Kidney capillary endothelial cell (primary cell): ENCODE measurements at places on chromosomes 6 and 20.
A peak's percentile ranks its signal among the peaks of the same experiment; 100 is the strongest.

- DNase-seq: no peak
These were observed 46.9 kb downstream of the UST start for GRCh38 chr6:148793721-148794120.

DNA sequence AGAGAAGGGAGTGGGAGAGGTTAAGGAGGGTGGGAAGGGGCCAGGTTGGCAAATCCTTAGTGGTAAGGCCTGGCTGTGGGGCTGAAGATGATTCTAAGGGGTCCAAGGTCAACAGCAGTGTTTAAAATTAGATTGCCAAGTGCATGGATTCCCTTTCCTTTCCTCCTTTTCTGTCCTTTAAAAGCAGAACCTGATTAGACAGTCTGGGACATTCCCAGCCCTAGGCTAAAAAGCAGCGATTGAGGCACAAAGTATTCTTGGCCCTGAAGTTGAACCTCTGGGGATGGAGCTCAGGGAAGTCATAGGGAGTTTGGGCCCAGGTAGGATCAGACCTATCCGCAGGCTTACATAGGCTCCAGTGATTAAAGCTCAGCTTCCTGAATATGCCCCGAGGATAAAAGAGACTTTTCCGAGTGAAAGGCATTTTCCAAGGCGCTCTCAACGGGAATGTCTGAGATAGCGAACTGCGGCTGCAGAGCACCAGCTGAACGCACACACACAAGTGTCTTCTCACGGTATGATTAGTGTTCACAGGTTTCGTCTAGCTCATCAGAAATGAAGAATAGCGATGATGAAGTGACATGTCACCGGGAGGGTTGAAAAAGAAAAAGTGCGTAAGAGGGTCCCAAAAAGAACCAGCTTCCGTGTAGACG lies 787 bp upstream of the CARMIL1 start:
- no peak for DNase-seq

GRCh38 chr6:46998436-46999017 lies 43.6 kb downstream of the ADGRF1 start:
- DNase-seq: no peak

GRCh38 chr20:49890471-49891361 lies 24.6 kb downstream of the SPATA2 start:
- no peak for DNase-seq

- DNase-seq: no peak
These were observed 20.5 kb upstream of the SUPT3H start for GRCh38 chr6:45398075-45398813.

GRCh38 chr6:139446768-139447655 lies 72.6 kb upstream of the CITED2 start:
- no peak for DNase-seq

GRCh38 chr6:30113003-30113759 lies at the start of gene TRIM31:
TRIM31 (minus strand) TSS chr6:30113090; CDS start chr6:30112805, 285 bp downstream.
- no peak for DNase-seq

DNA sequence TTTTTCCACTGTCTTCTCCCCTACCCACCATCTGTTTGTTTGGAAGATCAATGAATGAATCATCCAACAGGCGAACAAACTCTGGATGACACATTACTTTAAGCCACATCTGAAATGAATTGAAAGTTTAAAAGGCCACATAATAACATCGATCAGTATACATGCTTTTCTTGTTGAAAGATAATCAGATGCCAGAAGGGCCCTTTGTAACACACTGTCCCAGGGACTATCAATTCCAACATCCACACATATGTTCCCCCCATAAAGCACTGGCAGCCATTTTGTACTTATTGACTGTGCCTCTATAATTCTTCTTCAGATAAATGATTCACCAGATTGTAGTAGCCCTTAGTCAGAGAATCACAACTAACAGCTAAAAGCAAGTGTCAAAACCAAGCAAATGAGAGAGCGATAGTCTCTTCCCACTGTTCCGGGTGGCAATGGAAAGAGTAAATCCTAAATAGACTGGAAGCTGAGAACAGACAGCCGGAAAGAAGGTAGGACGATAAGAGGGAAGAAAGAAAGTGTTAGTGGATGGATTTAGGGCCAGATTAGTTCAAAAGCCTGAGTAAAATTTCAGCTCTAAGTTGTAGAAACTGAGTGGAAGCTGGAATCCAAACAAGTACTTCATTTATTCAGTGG lies 184.9 kb upstream of the TENT5A start:
- DNase-seq: no peak

DNA sequence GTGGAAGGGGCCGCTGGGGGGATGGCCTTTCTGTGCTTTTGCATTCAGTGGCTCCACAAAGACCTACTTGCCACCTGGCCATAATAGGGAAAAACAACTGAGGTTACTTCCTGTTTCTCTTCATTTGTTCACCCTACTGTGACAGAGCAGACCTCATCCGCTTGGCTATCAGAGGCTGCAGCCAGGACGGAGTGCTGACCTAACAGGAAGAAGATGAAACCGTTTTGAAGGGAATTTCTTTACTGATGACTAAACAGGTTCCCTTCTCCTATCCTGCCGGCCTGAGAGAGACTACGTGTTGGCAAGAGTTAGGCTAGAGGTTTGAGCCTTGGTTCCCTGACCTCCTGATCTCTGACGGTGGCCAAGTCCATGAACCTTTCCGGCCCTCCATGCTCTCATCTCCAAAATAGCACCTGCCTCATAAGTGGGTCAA lies 21.3 kb downstream of the PRR18 start:
- peak; percentile 15 for DNase-seq

GRCh38 chr6:33738153-33738552 lies 8.6 kb downstream of the IP6K3 start:
- DNase-seq: no peak

- DNase-seq: no peak
These were observed 142.9 kb downstream of the WDR27 start for GRCh38 chr6:169558774-169559441.

DNA sequence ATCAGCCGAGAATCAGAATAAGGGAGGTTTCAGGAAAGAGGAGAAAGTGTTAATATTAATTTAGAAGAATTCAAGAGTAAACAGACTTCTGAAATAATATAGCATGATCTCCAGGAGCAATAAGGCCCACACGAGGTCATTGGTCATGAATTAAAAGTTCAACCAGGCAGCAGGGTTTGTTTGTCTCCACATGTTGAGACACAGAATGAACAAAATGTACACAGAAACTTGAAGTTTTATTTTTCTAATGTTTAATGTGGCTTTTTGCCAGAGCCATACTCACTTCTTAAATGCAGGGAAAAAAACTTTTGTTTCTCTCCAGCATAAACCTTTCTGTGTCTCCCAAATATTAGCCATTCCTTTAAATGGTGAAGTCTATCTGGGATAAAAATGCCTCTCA lies 504.5 kb downstream of the HDGFL1 start:
- no peak for DNase-seq

DNA sequence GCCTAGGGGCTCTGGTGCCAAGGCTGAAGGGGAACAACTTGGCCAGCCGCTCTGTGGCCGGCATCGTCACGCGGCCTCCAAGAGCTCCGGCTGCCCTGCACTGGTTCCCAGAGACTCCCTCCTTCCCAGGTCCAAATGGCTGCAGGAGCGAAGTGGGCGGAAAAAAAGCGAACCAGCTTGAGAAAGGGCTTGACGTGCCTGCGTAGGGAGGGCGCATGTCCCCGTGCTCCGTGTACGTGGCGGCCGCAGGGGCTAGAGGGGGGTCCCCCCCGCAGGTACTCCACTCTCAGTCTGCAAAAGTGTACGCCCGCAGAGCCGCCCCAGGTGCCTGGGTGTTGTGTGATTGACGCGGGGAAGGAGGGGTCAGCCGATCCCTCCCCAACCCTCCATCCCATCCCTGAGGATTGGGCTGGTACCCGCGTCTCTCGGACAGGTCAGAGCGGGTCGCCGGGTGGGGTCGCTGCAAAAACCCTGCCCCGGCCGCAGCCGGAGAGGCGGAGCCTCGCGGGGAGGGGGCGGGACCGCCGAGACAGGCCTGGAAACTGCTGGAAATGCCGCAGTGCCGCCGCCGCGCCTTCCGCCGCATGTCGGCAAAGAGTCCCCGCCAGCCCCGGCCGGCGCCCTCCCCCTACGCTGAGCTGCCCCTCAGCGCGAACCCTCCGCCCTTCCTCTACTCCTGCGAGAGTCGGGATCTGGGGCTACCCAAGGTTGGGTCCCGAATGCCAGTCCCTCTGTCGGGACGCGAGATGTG lies 814 bp upstream of the HSP90AB1 start:
- DNase-seq: no peak

DNA sequence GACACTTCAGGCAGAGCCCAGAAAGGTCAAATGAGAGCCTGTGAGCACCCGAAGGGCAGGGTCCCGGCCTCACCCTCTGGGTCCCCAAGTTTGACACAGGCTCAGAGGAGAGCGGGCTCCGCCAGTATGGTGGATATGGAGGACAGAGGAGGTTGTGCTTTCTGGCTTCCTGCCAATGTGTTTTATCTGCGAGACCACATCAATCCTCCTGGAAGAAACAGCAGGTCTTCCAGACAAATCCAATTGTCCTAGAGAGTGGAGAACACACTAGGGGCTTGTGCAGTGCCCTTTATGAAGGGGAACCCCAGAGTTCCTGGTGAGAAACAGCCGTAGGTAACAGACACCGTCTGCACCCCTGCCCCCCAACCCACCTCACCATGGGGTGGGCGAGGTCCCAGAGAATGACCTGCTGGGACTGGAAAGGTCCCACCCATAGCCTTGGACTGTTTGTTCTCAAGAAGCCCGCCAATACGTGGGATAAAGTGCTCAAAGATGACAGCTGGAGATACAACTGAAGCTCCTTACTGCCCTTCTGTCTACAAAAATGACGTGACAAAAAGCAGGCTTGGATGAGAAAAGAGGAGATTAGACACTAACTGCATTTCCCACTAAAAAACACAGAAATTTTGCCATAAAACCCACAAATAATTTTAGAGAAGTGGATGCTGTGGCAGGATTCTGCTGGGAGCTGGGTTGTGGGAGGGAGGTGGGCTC lies 23.9 kb upstream of the SSTR4 start:
- DNase-seq: no peak

DNA sequence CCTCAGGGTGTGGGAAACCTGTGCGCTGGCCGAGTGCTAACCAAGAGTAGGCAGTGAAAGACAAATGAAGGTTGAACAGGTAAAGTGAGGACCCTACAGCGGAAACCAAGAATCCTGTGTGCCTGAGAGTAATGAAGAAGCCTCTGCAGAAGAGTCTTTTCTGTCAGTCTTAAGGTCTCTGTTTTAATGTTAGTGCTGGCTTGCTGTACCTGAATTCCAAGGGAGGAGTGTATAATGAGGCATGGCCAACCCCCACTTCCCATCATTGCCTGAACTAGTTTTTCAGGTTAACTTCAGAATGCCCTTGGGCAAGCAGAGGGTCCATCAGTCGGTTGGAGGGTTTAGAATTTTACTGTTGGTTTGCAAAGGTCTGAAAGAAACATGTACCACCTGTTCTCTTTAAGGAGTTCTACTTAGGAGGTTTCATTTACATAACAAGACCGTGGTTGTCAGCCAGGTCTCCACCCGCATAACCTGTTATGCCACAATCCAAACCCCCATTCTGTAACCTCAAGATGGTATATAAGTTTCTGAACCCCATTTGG lies 589 bp upstream of the PDCD2 start:
- DNase-seq: no peak
